ENCODE measurements at places on chromosomes 2 and 18.
A peak's percentile ranks its signal among the peaks of the same experiment; 100 is the strongest.

- DNase-seq = no peak
These were observed 33.8 kb upstream of the HNRNPA3 start for GRCh38 chr2:177178797-177179196.

DNA sequence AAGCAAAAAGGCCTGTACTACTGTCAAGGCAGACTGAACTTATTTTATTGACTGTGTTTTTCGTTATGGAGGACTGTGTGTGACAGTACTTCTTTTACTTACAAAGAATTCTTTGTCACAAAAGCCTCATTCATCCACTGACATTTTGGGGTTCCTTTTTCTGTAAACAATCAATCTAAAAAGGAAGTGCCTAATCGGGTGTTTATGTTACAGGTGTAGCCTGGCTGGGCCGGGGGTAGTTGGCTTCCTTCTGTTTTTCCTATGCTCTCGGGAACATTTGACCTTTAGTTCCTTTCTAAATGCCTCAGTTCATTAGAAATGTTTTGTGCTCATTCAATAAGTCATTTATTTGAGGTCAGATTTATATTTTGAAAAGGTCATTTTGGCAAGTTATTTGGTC, 8.3 kb downstream of the ZCCHC2 start:
- no peak for DNase-seq

DNA sequence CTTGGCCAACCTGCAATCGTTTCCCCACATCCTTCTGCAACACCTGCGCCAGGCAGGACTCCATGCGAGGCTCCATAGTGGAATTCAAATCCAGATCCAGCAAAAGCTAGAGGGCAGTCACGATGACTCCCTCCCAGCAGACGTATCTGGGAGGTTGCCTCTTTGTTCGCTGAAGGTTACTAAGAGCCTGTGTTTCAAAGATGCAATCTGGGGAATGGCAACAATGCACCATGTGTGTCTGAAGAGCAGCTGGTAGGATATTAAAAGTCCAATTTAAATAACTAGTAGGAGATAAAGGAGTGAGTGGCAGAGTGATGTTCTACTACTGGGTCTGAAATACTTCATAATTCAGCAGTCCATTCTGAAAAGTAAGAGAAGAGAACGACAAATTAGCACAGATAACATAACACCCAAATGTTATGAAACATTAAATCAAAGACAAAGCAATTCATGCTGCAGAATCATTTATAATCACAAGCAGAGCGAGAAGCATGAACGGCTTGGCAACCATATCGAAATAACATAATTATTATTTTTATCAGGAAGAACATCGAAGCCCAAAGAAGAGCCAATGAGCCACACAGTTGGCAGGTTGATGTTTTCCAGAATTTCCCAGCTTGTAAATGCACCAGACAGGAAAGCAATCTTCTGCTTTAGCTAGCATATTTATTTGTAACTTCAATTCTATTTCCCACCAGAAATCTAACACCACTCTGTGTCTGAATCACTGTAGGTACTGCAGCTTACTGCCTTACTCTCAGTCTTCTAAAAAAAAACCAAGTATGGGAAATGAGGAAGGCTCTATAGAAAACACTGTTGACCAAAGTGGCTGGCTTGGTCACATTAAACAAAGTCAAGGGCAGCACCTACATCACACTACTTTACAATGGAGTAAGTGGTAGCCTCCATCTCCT, 43.2 kb downstream of the CLASP1 start:
- DNase-seq = no peak

- no peak for DNase-seq
These were observed 25.6 kb upstream of the GTF2A1L start for GRCh38 chr2:48592067-48592466.

DNA sequence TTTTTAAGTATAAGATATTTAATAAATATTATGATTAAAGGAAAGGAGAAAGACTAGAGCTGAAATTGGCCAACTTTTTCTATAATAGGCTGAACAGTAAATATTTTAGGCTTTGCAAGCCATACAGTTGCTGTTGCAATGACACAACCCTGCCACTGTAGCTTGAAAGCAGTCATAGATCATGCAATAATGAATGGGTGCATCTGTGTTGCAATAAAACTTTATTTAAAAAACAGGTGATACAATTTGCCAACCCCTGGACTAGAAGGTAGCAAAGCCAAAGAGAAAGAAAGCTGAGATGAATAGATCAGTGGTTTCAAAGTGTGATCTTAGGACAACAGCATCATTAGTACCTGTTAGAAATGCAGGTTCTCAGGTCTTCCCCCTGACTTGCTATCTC, 219.1 kb downstream of the SETBP1 start:
- no peak for DNase-seq

- DNase-seq = no peak
These were observed 1018.9 kb upstream of the ZEB2 start for GRCh38 chr2:145538661-145539350.

DNA sequence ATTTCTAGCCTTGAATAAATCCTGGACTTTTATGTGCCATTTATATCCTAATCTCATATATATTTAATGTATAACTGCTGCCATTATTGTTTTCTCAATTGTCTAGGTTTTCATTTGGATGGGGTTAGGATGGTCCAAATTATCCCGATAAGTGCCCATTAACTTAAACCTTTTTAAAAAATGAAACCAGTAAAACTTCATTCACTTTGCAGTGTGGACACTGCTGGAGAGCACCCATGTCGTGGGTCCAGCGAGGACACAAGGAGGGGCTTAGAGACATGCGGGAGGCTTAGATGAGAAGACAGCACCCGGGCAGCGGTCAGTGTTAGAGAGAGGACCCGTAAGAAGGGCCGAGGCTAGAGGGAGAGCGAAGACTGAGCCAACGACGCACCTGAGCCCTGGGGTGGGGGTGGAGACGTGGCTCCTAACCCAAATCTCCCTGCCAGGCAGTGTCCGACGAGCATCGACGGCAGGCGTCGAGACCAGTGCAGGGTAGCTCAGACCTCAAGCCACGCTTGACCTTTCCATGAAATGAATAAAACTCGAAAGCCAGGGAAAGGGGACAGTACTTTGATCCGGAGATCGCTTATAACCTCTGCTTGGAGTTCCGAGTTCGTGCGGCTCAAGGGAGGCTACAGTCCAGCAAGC, 9.0 kb upstream of the EN1 start:
- no peak for DNase-seq

- DNase-seq = no peak
These were observed 68.1 kb upstream of the CTAGE1 start for GRCh38 chr18:22485808-22486244.

DNA sequence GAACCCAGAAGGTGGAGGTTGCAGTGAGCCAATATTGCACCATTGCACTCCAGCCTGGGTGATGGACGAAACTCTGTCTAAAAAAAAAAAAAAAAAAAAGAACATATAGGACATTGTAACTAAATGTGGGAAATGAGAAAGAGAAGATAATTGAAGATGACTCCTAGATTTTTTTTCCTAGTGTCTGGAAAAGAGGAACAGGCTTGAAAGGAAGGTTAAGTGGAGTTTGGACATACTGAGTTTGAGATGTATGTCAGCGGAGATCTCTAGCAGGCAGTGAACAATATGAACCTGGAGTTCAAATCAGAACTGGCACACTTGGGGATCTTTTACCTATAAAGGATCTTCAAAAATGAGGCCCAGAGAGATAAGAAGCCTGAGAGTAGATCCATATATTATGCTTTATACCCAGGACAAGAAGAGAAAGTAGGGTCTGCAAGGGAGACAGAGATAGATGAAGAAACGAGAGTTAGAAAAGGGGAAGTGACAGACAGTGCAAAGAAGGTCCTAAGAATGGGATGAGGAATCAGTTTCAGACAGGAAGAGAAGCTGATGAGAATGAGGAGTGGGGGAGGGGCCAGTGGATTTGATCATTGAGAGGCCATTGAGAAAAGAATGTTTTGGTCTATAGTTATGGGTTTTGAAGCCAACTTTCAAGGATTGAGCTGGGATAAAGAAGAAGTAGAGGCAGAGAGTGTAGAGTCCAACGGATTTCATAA, 46.9 kb upstream of the CD28 start:
- peak; percentile 85 for DNase-seq

DNA sequence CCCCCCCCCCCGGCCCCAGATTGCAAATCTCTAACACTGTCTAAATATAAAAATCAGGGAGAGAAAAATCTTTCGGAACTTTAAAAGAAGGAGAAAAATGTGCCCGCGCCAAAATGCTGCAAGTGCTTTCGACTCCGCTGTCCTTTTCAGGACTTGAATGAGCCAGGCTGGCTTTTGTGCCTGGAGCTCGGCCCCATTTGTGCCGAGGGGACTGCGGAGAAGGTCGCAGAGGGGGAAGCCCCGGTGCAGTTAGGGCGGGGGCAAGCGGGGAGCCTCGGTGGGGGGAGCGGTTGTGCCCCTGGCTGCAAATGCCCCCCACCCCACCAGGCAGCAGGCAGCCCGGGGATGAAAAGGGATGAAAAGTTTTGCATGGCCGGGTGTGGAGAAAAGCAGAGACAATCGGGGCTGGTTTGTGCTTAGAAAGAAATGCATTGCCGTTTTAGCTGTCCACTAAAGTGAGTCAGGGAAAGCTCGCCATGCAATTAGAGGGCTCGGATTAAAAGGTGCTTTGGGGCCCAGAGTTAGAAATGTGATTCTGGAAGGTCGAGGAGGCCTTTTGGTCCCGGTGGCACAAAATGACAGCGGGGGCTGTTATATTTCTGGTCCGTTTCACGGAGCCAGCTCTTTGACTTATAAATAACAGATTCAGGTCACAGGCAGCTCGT, 1.6 kb downstream of the INHBB start:
- no peak for DNase-seq

- DNase-seq = no peak
These were observed 172.9 kb downstream of the LRP1B start for GRCh38 chr2:141957827-141958450.

DNA sequence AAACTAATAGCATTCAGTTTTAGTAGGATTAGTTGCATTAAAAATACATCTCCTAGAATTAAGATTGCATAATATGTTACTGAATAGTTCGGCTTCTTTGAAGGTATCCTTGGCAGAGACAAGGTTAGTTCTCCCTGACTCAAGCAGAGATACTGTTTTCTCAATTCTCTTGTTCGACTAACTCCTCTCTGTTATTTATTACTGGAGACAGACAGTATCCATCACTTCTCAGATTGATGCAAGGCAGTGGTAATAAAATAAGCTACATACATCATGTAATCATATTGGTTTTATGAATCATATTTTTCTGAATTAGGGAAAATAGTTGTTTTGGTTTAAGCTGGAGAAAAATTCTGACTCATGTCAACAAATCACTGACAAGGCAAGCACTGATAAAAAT, 134.8 kb downstream of the SLC8A1 start:
- no peak for DNase-seq

- DNase-seq = no peak
These were observed 153.2 kb downstream of the NEDD4L start for GRCh38 chr18:58196881-58197872.

DNA sequence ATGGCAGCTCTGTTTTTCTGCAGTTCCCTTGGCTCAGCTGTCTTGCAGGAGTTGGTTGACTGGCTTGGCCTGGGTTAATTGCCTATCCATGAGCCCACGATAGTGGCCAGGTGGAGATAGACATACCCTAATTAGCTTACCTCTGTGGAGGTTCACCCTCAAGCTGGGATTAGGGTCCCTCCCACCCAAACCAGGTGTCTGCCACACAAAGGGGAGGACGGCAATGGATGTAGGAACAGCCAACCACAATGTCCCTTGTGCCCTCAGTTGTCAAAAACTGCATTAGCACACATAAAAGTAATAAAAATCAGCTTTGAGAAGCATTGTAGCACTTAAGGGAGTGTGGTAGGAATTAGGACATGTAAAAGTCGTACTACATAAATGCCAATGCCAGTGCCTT, 4.2 kb downstream of the CYP27A1 start:
- no peak for DNase-seq

- DNase-seq = no peak
These were observed 625.6 kb downstream of the EPHA4 start for GRCh38 chr2:220946552-220946951.

DNA sequence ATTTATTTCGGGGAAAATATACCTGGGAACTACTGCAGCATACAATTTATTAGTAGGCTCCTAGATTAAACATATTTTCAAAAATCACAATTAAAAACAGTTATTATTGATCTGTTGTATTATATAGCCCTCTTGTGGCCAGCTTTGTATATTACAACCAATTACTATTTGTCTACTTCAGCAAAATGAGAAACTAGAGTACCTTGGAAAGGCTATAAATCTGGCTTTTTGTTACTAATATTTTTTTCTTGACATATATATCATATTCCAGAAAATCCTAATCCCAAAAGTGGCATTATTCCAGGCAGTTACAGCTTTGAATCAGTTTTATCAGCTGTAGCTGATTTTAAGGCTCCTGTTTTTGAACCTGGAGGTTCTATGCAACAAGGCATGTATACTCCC, 101.2 kb downstream of the UBR3 start:
- peak; percentile 56 for DNase-seq

DNA sequence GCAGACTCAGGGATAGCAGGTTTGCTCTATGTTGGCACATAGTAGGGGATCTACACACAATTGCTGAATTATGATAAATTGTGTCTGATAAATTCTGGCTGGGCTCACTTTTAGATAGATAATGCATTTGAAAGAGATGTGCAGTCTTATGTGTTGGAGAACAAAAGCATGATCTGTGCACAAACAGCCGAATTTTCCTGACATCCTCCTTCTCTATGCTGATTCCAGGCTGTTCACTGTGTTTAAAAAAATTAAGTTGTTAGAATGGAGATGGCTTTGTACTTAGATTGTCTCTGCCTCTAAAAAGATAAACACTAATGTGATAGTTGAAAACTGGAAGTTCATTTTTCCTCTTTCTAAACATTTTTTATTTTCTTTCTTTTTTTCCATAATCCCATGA, 2.1 kb downstream of the CERS6 start:
- no peak for DNase-seq

- DNase-seq = no peak
These were observed 101.8 kb upstream of the NPAS2 start for GRCh38 chr2:100718065-100718629.

GRCh38 chr2:126345691-126346090, 310.3 kb upstream of the GYPC start:
- no peak for DNase-seq

- no peak for DNase-seq
These were observed 18.6 kb upstream of the ZNF532 start for GRCh38 chr18:58845928-58846724.

GRCh38 chr2:168241208-168241607, 6.2 kb downstream of the STK39 start:
- DNase-seq = no peak

GRCh38 chr2:186130748-186131641, 355.1 kb upstream of the ZC3H15 start:
- no peak for DNase-seq

- no peak for DNase-seq
These were observed 116.9 kb upstream of the ATP8B1 start for GRCh38 chr18:57920036-57920435.

DNA sequence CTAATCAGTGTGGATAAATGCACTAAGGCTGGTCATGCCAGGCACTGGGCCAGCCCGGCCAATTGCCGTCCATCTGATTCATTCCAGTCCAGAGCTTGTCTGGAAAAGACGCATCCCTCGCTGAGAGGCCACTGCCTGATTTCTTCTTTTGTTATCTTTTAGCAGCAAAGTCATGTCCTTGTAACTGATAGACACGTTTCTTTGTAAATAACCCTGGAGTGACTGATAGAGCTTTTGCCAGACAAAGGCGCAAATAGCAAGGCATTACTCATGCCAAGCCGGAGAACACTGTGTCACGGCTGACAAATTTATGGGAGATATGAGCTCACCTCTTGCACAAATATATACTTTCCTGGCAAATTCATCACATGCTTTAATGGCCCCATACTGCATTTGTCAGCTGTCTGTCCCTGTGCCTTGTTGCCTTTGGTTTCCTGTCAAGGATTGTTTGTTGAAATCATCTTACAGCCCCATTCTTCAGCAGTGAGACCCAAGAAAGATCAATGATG, 164.4 kb downstream of the ETAA1 start:
- no peak for DNase-seq

Data from suppressor macrophage treated with lipopolysaccharide for 1 hour (primary cell).